ENCODE measurements at places on chromosomes 16 and 17. TPM values are rescaled to one million over a fixed set of nuclear protein-coding genes. Genes with fewer than 3 reads are reported as not detected.

GRCh38 chr16:17302214-17302613 is 168.5 kb downstream of the XYLT1 start:
- no peak for DNase-seq

- DNase-seq, result no peak
Measured at GRCh38 chr17:79412886-79413390, 197.9 kb downstream of the RBFOX3 start.

CCDC154 gene
- 2.0 TPM for total RNA-seq

DNA sequence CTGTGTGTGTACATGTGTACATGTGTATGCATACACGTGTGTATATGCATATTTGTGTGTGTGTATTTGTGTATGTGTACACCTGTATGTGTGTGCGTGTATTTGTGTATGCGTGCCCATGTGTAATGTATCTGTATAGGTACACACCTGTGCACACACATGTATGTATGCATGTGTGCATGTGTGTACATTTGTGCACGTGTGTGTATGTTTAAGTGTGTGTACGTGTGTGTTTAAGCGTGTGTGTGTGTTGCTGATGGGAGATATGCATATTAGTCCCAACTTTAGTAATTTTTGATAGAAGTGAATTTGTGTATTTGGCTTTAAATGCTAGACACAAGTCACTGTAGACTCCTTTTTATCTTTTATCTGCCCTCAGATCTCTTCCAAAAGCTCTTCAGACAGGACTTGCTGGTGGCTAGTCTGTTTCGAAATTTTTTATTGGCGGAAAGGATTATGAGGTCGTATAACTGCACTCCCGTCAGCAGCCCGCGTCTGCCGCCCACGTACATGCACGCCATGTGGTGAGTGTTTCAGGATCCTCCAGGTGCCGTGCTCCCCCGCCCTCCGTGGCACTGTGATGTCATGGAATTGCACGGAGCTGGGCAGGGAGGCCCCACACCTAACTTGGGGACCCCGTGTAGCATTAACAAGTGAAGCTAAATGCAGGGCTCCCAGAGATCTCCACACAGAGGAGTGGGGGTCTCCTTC is 168.8 kb upstream of the CHMP6 start:
- no peak for DNase-seq

EXOC7 gene
- total RNA-seq, result 129 TPM
